ENCODE measurements at places on chromosomes 11 and 22. TPM values are rescaled to one million over a fixed set of nuclear protein-coding genes. Genes with fewer than 3 reads are reported as not detected.

GRCh38 chr11:92300876-92301275, 76.3 kb downstream of the FAT3 start:
- DNase-seq, result no peak

DNA sequence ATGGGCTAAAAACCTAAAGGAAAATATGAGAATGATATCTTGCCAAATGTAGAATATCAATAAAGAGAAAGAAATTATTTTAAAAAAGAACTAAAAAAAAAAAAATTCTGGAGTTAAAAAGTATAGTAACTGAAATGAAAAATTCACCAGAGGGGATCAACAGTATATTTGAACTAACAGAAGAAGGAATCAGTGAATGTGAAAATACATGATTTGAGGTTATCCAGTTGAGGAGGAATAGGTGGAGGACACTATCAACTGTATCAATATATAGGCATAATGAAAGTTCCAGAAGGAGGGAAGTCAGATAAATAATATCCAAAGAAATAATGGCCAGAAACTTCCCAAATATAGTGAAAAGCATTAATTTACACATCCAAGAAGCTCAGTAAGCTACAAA, 16.1 kb upstream of the HORMAD2 start:
- DNase-seq, result no peak

DNA sequence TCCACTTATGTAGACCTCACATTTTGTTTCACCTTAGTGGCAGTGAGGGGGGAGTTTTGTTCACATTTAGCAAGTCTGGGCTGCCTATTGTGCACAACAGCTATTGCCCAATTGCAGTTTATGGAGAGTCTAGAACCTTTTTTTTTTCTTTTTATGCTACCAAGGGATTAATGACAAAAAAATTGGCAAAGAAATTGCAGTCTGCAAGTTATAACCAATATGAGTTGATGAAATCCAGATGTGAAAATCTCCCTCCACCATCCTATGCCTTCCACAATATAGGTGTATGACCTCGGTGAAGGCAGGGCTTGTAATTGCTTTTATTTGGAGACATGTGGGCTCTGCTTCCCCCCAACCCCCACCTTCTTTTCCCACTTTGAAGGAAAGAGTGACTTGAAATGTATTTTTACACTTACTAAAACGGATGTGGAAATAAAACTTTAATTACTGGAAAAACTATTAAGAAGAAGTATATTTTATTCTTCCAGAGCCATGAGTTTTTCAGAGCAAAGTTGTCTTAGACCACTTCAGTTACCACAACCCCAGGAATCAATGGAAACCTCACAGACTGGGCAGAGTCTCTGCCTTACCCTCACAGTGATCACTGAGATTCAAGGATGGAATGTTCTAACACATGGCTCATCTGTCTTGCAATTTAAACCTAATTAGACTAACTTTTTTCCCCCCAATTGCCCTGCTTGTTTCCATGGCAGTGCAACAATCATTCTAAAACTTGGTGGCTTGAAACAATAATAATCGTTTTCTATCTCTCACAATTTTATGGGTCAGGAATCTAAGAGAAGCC, 120.8 kb upstream of the SLC5A12 start:
- DNase-seq, result no peak

KCNE3 gene
- 2.1 TPM for polyA plus RNA-seq

CYP2D6 gene
- 9.2 TPM for polyA plus RNA-seq

MUC5B gene
- 0.02 TPM for polyA plus RNA-seq
